ENCODE measurements at places on chromosomes 7 and 10.
A peak's percentile ranks its signal among the peaks of the same experiment; 100 is the strongest.

- no peak overlapping the region for H3K4me3 ChIP-seq
- H3K27me3 ChIP-seq = no peaks in the 10 kb centered on the region
- DNase-seq = no peak
- H3K27ac ChIP-seq = no peak overlapping the region
- H3K36me3 ChIP-seq = no peaks in the 10 kb centered on the region
Measured at GRCh38 chr7:156604311-156604710, 36.3 kb upstream of the RNF32 start.

GRCh38 chr7:39433550-39433949 lies 132.7 kb upstream of the YAE1 start:
- no peak overlapping the region for H3K27ac ChIP-seq
- H3K27me3 ChIP-seq = no peaks in the 10 kb centered on the region
- H3K4me3 ChIP-seq = no peak overlapping the region
- H3K36me3 ChIP-seq = no peaks in the 10 kb centered on the region

GRCh38 chr7:71995111-71995510 lies 417.0 kb downstream of the CALN1 start:
- H3K27ac ChIP-seq = 0 out of 2 replicates have a peak overlapping the region, but pooled peaks have one; percentile 44
- no peaks in the 10 kb centered on the region for H3K36me3 ChIP-seq
- H3K27me3 ChIP-seq = no peaks in the 10 kb centered on the region

GRCh38 chr10:15370212-15370855 lies 755 bp downstream of the FAM171A1 start:
- no peaks in the 10 kb centered on the region for H3K36me3 ChIP-seq
- DNase-seq = peak; percentile 17
- peaks cover 15% of the 10 kb centered on the region for H3K27me3 ChIP-seq

DNA sequence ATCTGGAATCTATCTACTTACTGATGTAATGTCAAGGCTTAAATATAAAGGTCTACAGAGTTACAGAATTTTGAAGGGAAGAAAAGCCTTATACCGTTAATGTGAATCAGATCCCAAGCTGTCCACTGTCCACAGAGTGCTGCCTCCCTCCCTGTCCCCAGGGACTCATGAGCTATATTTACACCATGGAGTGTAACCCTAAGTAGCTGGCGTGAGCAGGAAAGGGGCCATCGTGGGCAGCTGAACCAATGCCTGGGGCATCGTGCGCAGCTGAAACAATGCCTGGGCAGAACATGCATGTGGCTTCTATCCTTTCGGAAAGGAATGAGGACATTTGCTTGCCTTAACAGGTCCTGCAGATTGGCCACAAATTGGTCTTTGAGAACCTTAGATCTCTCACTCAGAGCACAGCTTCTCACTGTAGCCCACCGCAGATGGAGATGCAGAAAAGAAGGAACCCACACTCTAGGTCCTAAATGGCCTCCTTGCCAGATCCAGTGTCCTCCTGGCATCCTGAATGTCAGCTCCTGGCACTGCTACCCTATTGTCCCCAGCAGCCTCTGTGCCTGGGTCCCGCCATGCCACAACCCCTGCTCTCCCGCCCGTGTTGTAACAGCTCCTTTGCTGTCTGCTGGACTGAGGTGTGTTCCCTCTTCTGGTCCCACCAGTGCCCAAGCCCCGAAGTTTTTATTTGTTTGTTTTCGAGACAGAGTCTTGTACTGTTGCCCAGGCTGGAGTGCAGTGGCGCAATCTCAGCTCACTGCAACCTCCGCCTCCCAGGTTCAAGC lies 30.3 kb downstream of the CCDC3 start:
- peaks cover 8% of the 10 kb centered on the region for H3K36me3 ChIP-seq
- H3K4me3 ChIP-seq = no peak overlapping the region
- H3K27me3 ChIP-seq = no peaks in the 10 kb centered on the region
- no peak overlapping the region for H3K27ac ChIP-seq
- peaks cover 6% of the 10 kb centered on the region for H3K4me1 ChIP-seq
- DNase-seq = no peak

DNA sequence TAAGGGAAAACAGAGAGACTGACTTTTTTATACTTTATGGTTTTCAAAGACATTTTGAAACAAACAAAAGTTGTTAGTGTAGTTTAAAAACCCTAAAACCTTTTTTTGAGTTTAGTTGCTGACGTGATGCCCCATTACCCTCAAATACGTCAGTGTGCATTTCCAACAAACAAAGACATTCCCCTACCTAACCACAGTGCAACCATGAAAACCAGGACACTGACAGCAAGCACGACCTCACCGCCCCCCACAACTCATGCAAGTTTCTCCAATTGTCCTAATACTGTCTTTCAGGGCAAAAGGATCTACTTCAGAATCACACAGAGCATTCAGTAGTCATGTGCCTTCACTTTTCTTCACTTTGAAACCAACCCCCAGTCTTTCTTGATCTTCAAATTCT lies 75.0 kb downstream of the WNT2 start:
- H3K4me3 ChIP-seq = no peak overlapping the region
- no peaks in the 10 kb centered on the region for H3K4me1 ChIP-seq
- DNase-seq = no peak
- no peaks in the 10 kb centered on the region for H3K27me3 ChIP-seq

- H3K27ac ChIP-seq = no peak overlapping the region
- peaks cover 11% of the 10 kb centered on the region for H3K4me1 ChIP-seq
- no peak for DNase-seq
- H3K27me3 ChIP-seq = no peaks in the 10 kb centered on the region
- no peaks in the 10 kb centered on the region for H3K36me3 ChIP-seq
Measured at GRCh38 chr7:124449896-124450295, 315.7 kb downstream of the GPR37 start.

DNA sequence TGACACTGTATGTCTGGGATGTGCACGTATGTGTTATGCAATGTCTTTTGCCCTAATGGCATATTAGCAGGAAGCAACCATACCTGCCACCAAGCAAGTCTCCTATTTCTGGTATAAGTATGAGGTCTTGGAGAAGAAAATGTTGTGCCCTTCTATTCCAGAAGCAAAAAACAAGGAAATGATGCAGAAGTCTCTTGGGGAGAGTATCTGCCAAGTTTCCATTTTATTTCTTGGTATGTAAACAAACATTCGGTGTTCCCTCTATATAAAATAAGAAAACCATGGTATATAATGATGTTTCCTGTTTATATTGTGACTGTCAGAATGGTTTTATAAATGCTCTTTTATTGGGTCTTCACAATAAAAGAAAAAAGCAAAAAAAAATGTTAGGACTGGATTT lies 19.3 kb upstream of the MYO3A start:
- H3K27me3 ChIP-seq = no peaks in the 10 kb centered on the region
- no peak for DNase-seq
- H3K36me3 ChIP-seq = peaks cover 37% of the 10 kb centered on the region
- no peak overlapping the region for H3K4me3 ChIP-seq
- peaks cover 6% of the 10 kb centered on the region for H3K4me1 ChIP-seq

GRCh38 chr7:55467047-55467593 lies 102.0 kb downstream of the LANCL2 start:
- peaks cover 67% of the 10 kb centered on the region for H3K36me3 ChIP-seq
- H3K4me3 ChIP-seq = no peak overlapping the region
- peaks cover 7% of the 10 kb centered on the region for H3K27me3 ChIP-seq

GRCh38 chr10:79273604-79274003 lies 73.7 kb upstream of the PPIF start:
- no peaks in the 10 kb centered on the region for H3K27me3 ChIP-seq
- peaks cover 2% of the 10 kb centered on the region for H3K4me1 ChIP-seq
- H3K4me3 ChIP-seq = no peak overlapping the region
- peaks cover 7% of the 10 kb centered on the region for H3K36me3 ChIP-seq
- H3K27ac ChIP-seq = no peak overlapping the region
- DNase-seq = no peak

DNA sequence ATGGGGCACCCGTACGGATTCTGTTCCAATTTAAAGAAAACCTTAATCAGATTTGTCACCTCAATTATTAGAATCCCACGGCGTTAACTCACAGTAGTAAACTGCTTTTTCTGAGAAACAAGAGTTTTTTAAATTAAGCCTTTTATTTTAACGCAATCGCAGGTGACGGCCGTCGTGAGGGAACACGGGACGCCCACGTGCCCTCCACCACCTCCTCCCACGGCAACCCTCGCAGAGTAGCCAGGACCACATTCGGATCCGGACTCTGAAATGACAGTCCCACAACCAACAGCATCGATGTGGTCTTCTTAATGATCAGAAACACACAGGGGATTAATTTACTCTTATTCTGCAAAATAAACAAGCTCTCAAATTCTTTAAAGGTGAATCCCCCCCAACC lies 22.0 kb upstream of the GPR146 start:
- H3K27ac ChIP-seq = no peak overlapping the region
- H3K4me3 ChIP-seq = no peak overlapping the region
- no peak for DNase-seq
- peaks cover 3% of the 10 kb centered on the region for H3K36me3 ChIP-seq
- no peaks in the 10 kb centered on the region for H3K27me3 ChIP-seq

GRCh38 chr10:53607691-53608090 lies 835.1 kb upstream of the MBL2 start:
- peak overlapping the region; percentile 90 for H3K27ac ChIP-seq
- DNase-seq = no peak
- H3K36me3 ChIP-seq = peaks cover 26% of the 10 kb centered on the region

Measured in WTC11 (cell line).